ENCODE measurements at places on chromosomes 4 and X.

DNA sequence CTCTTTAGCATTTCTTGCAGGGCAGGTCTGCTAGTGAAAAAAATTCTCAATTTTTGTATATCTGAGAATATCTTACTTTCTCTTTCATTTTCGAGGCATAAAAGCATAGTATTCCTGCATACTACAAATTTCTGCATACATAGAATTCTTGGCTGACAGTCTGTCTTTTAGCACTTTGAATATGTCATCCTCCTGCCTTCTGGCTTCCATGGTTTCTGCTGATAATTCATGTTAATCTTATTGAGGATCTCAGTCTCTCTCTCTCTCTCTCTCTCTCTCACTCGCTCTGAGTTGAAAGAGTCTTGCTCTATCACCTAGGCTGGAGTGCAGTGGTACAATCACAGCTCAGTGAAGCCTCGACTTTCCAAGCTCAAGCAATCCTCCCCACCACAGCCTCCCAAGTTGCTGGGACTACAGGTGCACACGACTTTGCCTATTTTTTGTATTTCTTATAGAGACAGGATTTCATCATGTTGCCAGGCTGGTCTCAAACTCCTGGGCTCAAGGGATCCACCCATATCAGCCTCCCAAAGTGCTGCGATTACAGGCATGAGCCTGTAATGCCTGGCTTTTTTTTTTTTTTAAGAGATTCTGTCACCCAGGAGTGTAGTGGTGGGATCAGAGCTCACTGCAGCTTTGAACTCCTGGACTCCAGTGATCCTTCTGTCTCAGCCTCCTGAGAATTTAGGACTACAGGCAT lies 161.3 kb downstream of the FNIP2 start:
- DNase-seq = no peak

DNA sequence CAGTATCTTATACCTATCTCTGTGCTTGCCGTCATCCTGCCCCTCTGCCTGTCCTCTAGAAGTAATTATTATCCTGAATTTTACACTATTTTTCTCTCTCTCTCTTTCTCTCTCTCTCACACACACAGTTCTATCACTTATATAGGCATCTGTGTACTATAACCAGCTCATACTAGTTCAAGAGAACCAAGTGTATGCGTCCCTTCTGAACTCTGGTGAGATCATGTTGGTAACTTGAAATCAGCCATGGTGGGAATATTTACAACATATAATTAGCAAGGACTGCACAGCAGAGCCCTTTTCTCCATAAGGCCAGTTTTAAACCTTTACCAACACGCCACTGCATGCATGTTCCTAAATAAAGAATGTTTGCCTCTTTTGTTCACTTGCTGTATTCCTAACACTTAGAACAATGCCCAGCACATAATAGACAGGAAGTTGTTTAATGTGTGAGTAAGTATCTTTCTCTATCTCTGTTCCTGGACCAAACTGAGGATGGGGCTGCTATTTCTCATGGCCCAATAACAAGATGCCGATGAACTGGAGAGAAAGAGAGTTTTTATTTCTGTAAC lies 51.1 kb upstream of the IL21 start:
- DNase-seq = no peak

- DNase-seq = no peak
Measured at GRCh38 chr4:126778348-126778747, 854.4 kb upstream of the INTU start.

DNA sequence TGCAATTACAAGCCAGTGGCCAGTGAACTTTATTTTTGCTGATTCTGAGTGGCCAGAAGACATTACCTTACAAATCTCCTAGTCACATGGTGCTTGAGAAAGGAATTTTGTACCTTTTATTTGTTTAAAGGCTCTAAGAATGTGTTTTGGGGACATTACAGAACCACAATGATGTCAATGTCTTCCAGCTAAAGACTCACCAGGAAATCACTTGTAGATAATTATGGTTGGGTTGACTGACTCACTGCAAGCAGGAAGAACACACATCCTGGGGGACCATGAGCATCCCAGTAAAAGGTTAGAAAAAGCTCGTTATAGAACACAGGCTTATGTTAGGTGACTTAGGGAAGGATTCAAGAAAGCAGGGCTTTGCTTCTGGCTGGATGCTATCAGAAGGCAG lies 119.4 kb upstream of the FAM9B start:
- DNase-seq = no peak

GRCh38 chr4:53378171-53378482 lies 686 bp downstream of the FIP1L1 start:
- no peak for DNase-seq

GRCh38 chr4:2459589-2460349 lies 9.1 kb upstream of the RNF4 start:
- no peak for DNase-seq

- no peak for DNase-seq
Measured at GRCh38 chr4:55928846-55929245, 19.9 kb upstream of the CEP135 start.

DNA sequence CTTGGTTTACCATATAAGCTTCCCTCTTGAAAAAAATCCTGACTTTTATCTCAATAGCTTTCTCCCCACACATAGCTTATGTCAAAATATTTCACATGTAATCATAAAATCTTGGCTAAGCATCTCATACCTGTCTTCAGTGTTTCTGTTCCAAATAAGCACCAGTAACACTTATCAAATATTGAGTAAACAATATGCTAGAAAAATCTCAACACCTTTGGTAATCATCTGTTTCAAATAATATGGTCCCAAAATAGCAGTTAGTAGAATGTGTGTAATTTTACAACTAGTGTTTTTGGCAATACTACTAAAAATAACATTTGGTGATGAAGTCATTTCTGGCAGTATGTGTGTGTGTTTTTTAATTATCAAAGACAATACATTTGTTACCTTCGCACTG lies 2138.2 kb downstream of the PCDH7 start:
- no peak for DNase-seq

GRCh38 chr4:140187316-140187695 lies 33.3 kb upstream of the MAML3 start:
- no peak for DNase-seq

- no peak for DNase-seq
Measured at GRCh38 chr4:114734594-114734993, 136.0 kb downstream of the UGT8 start.

DNA sequence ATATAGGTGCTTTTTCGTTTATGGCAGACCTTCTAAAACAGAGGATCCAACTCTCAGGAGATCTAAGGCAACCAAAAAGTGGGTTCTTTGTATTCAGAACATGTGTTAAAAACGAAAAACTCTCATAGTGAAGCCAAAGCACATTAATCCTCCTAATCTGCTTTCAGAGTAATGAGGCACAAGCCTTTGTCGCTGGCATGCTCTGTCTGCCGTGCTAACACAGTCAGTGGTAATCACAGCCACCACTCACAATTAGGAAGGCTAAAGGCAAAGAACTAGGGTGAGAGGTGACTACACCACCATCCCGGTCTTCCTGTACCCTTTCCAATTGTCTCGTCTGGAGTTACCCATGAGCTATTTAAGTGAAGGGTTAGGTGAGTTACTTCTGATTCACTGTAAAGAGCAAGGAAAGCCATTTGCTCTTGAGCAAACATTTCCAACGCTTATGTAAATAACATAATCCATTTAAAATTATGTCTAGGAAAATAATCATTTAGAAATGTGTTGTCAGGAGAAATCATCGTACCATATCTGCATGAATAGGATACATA lies 40.7 kb downstream of the NPY2R start:
- no peak for DNase-seq

GRCh38 chr4:24999392-25000089 lies 31.2 kb downstream of the LGI2 start:
- no peak for DNase-seq

GRCh38 chrX:2262668-2263055 lies 238.1 kb downstream of the DHRSX start:
- DNase-seq = no peak

GRCh38 chr4:185112104-185112503 lies 31.0 kb upstream of the SLC25A4 start:
- DNase-seq = no peak

DNA sequence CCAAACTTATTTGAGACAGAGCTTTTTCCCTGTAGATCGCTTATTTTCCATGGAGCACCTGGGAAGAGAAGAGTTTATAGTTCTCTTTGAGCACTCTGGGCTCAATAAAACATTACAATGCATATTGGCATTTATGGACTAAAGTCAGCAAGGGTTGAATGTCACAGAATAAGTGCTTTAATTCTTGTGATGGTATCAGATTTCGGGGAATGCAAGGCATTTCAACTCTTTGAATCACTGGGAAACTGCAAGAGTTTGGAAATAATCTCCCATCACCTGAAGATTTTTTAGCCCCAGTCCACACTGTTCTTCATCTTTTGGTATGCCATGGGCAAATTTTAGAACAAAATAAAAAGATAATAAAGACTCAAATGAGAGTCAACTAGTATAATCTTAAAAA lies 111.5 kb upstream of the WDFY3 start:
- DNase-seq = no peak

GRCh38 chr4:110631584-110632505 lies 9.0 kb upstream of the PITX2 start:
- no peak for DNase-seq

GRCh38 chr4:78653655-78654054 lies 102.1 kb downstream of the ANXA3 start:
- no peak for DNase-seq

DNA sequence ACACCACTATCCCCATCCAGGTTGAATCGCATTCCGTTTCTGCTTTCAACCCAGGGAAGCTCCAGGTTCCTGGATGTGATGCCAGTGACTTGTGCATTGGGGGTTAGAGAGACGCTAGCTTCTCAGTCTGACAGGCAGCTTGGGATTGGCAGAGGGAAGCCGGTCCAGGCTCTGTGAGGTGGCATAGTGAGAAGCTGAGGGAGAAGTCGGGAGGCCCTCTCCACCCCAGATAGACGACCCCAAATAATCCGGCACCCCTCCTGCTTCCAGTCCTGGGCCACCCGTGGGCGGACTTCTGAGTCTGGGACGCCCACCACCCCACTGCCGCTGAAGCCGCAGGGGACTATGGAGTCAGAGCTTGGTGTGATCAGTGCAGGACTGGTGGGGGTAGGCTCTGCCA lies 7.4 kb downstream of the MAGEA4 start:
- DNase-seq = no peak

- no peak for DNase-seq
Measured at GRCh38 chrX:115260330-115260729, 26.4 kb upstream of the LRCH2 start.

GRCh38 chr4:6942238-6942800 lies 32.7 kb downstream of the TBC1D14 start:
- no peak for DNase-seq

- DNase-seq = no peak
Measured at GRCh38 chr4:10164877-10165283, 48.3 kb upstream of the WDR1 start.
